ENCODE measurements at places on chromosomes 2 and 18.

GRCh38 chr2:30106543-30106942 is 40.3 kb upstream of the YPEL5 start:
- DNase-seq, result peak; percentile 47

GRCh38 chr2:63736354-63736753 is 105.3 kb upstream of the UGP2 start:
- DNase-seq, result no peak

- DNase-seq, result no peak
Measured at GRCh38 chr2:44889096-44889495, 52.4 kb upstream of the SIX3 start.

- no peak for DNase-seq
Measured at GRCh38 chr2:143530758-143531157, 401.5 kb downstream of the ARHGAP15 start.

- DNase-seq, result no peak
Measured at GRCh38 chr18:52237551-52237950, 102.4 kb upstream of the DCC start.

DNA sequence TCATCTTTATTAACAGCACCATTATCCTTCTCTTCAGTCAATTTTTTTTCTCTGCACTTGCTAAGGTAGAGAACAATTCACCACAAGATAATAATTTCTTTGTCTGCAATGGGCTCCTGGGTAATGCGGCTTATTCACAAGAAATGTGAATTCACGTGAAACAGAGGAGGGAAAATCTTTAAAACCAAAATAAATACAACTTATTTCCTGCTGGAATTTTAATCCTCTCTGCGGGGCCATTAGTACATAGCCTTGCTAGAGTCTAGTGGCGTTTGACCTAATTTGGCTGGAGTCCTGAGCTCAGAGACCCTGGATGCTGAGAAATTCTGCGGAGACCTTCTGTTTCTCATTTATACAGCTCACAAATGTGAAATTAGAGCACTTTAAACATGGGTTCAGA is 319.3 kb upstream of the MMADHC start:
- no peak for DNase-seq
